ENCODE measurements at places on chromosomes 16 and 17.

GRCh38 chr17:73985466-73986015 lies 217.9 kb upstream of the RPL38 start:
- no peak for DNase-seq

DNA sequence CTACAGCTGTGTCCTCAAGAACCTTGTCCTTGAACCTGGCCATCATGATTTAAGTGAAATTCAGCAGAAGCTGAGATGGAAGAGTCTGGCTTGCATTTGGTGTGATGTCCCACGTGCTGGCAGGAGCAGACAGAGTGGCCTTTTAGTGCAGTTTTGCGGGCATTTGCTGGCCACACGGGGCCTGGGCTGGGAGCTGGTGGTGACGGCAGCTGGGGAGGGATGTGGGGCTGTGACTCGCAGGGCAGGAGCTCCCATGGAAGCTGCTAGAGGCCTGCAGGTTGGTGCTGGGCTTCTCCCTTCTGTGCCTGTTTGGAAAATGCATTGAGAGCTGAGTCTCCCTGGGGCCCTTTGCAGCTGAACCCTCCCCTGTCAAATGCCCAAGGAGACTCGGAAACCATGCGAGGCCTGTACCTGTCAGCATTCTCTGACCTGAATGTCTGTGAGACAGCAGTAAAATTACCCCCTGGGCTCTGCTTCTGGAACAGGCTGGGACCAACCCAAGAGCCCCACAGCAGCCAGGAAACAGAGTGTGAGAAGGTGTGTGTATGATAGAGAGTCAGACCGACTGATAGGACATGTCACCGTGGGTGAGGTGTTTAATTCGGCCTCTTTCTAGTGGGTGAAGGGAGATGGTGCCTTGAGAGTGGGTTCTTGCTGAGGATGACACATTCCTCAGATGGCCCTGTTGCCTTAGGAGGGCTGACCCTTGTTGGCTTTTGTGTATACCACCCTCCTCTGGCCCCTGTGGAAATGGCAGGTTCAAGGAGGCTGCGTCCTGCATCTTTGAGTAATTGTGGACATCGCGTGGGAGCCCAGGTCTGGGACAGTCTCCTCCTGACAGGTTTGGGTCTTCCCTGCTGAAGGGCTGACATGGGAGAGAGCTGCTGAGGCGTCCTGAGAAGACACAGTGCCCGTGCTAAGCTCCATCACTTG lies 145.5 kb downstream of the MSI2 start:
- no peak for DNase-seq

GRCh38 chr17:3826191-3826590 lies 19.9 kb downstream of the NCBP3 start:
- DNase-seq, result peak; percentile 31

GRCh38 chr16:89961920-89962319 lies 13.4 kb downstream of the DEF8 start:
- DNase-seq, result no peak

- no peak for DNase-seq
Measured at GRCh38 chr17:47199627-47200324, 9.4 kb upstream of the MYL4 start.

DNA sequence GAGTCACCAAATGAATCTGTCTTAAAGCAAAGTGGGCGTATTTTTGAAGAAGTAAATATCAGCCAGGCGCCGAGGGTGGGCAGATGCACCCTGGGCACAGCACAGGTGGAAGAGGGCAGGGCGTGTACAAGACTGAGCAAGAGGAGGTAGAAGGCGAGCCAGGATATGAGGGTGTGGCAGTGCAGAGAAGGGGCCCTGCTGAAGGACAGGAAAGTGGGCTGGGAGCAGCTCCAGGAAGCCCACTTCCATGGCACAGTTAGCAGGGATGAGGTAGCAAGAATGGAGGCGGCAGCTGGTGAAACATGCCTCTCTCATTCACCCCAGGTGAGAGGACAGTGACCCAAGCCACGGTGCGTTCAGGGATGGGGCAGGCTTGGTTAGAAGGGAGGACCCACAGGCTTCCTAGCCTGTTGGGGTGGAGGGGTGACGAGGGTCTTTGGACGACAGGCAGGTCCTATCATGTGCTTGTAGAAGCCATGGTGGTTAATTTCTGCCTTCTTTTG lies 149.3 kb downstream of the CLEC16A start:
- DNase-seq, result no peak

- no peak for DNase-seq
Measured at GRCh38 chr17:48477221-48477620, 47.2 kb upstream of the SKAP1 start.

- DNase-seq, result no peak
Measured at GRCh38 chr17:2703181-2703580, 8.4 kb downstream of the CLUH start.

DNA sequence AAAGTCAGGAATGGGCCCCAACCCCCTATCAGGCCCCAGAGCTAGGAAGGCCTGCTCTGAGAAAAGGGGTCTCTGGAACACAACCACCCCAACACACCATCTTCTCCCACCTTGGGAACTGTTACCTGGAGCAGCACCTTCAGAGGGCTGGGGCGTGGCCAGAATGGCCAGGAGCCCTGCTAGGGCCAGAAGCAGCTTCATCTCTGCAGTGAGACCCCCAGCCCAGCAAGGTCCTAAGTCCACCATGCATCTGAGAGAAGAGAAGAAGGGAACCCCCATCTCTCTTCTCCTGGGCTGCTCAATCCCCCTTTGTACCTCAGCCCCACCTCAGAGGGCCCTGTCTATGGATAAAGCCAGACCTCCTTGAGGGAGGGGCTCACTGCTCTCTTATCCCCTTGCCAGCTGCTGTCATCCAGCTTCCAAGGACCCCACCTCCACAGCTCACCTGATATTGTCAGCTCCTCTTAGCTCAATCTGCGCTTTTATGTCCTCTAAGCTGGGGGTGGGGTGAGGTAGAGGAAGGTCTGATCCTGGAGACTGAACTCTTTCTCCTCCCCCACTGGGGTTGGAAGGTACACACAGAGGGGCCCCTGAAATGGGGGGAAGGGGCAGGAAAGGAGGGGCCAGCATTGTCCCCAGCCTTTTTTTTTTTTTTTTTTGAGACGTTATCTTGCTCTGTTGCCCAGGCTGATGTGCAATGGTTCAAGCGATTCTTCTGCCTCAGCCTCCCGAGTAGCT lies at the start of gene MPO:
Gene MPO, minus strand, starts transcription at position 456 of the 738 bp plus-strand sequence. Its CDS starts 177 bp downstream, at position 279.
- no peak for DNase-seq

GRCh38 chr16:84268291-84269040 lies 26.2 kb upstream of the WFDC1 start:
- no peak for DNase-seq

DNA sequence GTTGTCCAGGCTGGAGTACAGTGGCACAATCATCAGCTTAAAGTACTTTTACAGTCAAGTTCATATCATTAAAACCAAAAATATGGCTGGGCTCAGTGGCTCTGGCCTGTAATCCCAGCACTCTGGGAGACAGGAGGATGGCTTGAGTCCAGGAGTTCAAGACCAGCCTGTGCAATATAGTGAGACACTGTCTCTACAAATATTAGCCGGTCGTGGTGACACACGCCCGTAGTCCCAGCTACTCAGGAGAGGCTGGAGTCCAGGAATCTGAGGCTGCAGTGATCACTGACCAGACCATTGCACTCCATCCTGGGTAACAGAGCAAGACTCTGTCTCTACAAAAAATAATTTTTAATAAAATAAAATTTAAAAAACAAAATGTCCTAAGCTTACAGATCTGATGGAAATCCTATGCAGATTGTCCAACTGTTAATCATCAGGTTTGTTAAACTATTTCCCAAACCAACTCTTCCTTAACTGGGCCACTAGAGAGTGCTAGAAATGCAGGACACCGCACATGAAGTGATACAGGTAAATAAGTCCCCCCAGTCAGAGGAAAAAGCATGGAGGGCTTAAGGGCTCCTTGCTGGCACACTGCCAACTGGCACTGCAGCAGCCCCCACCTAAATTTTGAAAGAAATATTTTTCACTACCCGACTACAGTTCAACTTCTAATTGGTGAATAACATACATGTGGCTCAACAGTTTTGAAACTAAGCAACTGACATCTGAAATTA lies 2.8 kb downstream of the USP22 start:
- peak; percentile 52 for DNase-seq

- DNase-seq, result no peak
Measured at GRCh38 chr16:47308601-47309000, 152.3 kb downstream of the ITFG1 start.
